Epithelial cell of proximal tubule (primary cell): ENCODE measurements at places on chromosomes 11 and 22.

DNA sequence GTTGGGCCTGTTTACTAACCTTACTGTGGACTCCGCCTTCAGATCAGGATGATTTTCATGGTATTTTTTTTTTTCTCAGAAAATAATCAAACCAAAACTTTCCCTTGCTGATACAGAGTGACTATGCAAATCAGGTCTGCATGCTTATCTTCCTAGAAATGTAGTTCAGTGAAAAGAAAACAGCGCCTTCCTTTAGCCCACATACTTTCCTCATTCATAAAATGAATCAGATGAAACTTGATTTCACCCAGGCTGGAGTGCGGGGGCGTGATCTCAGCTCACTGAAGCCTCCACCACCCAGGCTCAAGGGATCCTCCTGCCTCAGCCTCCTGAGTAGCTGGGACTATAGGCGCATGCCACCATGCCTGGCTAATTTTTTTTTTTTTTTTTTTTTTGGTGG is 26.0 kb downstream of the ZNRF3 start:
- DNase-seq = no peak

DNA sequence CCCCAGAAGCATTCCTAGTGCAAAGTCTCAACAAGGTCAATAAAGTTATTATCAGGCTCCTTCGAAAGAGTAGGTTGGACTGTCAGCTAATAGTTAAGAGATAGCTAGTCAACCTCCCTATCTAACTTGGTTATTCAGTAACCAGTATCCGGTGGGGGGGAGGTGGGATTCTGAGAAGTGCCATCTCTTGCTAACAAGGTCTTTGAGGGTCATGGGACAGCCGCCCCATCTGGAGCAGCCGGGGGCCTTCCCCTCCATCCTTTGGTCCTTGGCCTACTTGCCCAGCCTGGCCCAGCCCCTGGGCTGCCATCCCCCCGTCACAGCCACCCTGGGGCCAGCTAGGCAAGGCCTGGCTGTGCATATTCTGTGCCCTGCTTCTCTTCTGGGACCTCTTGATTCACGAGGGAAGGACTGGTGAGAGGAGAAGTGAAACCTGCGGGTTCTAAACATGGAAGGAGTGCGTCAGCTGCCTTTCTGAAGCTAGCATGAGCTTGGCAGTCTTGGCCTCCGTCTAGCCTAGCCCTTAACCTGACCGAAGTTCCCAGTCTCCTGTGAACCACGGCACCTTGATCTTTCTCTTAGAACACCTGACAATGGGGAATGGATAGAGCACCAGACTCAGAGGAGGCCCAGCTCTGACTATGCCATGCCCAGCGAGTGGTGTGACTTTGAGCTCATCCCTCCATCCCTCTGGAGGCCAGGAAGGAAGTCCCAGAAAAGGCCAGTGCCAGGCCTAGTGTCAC is 9.3 kb downstream of the SLC37A2 start:
- no peak for DNase-seq

GRCh38 chr11:2686360-2687222 is 13.2 kb downstream of the KCNQ1OT1 start:
- DNase-seq = no peak

- DNase-seq = no peak
Observed at GRCh38 chr11:41309111-41309522, 150.3 kb downstream of the LRRC4C start.

DNA sequence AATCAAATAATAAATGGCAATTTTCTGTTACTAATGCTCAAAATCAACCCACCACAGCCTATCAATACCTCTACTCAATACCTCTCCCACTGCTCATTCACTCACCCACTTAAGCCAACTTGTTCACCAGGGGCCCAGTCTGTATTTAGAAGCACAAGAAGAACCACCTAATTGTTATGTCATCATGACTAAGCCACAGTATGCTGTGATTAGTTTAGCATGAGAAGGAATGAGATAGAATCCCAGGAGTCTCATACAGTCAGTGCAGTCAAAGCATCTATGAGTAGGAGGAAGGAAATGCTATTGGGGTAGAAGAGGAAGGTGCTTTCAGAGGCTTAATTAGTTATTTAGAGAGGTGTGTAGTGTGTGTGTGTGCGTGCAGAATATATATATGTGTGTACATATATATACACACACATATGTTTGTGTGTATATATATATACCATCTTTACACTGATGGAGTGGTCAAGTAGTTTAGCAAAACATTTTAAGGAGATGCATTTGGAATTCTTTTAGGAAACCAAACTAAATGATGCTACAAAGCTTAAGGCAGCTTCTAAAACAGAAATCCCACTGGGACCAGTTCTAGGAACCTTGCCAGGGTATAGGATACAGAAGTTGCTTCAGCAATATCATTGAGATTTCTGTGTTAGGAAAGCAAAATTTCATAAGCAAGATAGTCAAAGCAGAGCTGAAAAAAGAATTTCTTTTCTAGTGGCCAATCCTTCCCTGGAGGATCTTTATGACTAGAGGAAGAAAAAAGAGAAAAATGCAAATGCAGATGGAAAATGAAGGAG is 27.5 kb downstream of the KCNA4 start:
- DNase-seq = no peak

DNA sequence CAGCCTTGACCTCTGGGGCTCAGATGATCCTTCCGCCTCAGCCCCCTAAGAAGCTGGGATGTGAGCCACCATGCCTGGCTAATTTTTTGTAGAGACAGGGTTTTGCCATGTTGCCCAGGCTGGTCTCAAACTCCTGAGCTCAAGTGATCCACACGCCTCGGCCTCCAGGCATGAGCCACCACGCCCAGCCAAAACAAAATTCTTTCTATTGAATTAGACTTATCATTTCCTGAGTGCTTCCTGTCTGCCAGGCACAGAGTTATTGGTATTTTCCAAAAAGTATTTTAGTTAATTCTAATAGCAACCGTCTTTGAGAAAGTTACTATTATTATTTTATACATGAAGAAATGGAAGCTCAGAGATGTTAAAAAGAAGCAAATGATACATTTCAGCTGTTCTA is 61.4 kb upstream of the LMO2 start:
- no peak for DNase-seq

DNA sequence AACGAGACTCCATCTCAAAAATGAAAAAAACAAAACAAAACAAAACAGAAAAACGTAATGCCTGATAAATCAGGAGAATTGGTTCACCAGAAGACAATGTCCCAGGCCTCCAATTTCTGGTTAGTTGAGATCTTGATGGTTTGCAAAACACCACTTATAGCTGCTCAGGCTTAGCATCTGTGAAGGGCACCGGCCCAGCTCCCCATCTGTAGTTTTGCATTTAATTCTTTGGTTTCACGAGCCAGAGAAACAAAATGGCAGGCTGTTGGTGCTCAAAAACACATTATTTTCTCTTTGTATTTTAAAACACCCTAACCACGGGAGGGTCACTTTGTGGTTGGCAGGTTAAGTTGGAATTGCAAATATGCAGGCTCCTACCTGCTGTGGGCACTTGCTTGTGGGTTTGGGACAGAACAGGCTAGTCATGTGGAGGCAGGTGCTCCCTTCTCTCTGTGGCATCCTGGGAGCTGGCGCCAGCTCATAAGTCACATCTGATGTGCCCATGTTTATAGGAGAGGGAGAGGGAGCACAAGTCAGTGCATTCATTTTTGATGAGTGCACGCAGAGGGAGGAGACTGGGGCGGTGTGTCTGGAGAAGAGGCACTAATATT is 145.9 kb downstream of the CEP164 start:
- no peak for DNase-seq

GRCh38 chr22:19231986-19232385 is 53.5 kb upstream of the SLC25A1 start:
- no peak for DNase-seq
